ENCODE measurements at places on chromosomes 7 and 10. TPM values are rescaled to one million over a fixed set of nuclear protein-coding genes. Genes with fewer than 3 reads are reported as not detected.

The MOGAT3 gene
- not detected for total RNA-seq

The AKR1C4 gene
- not detected for total RNA-seq

The ANKRD2 gene
- total RNA-seq = not detected

The PRSS37 gene
- total RNA-seq = not detected

The ASAH2B gene
- 18.8 TPM for total RNA-seq

The RELN gene
- total RNA-seq = 0.02 TPM

The CFAP70 gene
- total RNA-seq = 1.1 TPM
